ENCODE measurements at places on chromosomes 5 and 9.

DNA sequence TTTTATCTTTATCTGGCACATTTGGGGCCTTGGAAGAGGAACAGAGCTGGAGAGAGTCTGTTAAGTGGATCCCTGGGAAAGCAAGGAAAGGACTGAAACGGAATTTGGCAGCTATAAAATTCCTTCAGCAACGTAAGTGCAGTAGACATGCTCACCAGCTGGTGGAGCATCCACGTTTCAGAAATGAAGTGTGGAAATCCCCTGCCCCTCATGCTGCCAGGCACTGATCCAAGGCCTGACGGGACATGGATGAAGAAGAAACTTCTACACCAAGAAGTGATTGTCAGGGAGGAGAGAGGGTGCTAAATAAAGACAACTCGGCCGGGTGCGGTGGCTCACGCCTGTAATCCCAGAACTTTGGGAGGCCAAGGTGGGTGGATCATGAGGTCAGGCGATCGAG lies 209.3 kb downstream of the ROR2 start:
- DNase-seq: peak; percentile 40

- DNase-seq: no peak
These were observed 269.9 kb downstream of the MED10 start for GRCh38 chr5:6108540-6108848.

DNA sequence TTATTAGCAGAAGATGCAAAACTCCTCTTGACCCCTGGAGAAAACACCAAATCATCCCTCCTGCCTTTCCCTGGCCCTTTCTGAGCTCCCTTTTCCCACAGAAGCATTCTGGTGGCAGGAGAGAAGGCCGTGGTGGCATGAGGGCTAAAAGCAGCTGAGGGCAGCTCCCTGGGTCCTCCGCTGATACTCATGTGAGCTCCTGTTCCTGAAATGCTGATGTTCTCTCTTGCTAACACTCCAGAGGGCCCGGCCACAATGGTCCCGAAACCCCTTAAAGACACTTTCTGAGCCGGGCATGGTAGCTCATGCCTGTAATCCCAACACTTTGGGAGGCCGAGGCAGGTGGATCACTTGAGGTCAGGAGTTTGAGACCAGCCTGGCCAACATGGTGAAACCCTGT lies 183.1 kb downstream of the HSPA4 start:
- DNase-seq: no peak

DNA sequence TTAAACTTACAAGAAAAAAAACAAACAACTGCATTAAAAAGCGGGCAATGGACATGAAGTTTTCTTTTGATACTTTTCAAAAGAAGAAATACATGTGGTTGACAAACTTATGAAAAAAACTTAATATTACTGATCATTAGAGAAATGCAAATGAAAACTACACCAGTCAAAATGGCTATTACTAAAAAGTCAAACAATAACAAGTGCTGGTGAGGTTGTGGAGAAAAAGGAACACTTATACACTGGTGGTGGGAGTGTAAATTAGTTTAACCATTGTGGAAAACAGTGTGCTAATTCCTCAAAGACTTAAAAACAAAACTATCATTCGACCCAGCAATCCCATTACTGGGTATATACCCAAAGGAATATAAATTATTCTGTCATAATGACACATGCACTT lies 311.6 kb downstream of the ISL1 start:
- no peak for DNase-seq
